ENCODE measurements at places on chromosomes 13 and 19.

- no peak for DNase-seq
Measured at GRCh38 chr13:39281539-39282150, 243.4 kb downstream of the NHLRC3 start.

GRCh38 chr19:54470276-54470887 lies 2.7 kb downstream of the CDC42EP5 start:
- no peak for DNase-seq

GRCh38 chr19:8441725-8442544 lies 2.8 kb upstream of the HNRNPM start:
- DNase-seq: no peak

GRCh38 chr13:99231721-99232120 lies 26.5 kb downstream of the GPR18 start:
- no peak for DNase-seq

DNA sequence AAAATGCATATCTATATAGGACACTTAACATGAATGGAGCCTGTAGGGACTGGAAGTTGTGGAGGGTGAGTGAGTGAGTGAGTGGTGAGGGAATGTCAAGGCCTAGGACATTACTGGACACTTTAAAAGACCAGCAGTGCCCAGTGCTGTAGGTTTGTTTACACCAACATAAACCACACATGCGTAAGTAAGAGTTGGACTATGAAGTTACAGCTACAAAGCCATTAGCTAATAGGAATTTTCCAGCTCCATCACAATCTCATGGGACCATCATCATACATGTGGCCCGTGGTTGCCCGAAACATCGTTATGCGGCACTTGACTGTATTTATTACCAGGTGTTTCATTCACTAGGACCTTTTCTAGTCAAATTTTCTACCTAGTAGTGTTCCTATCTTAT lies 49.2 kb downstream of the LATS2 start:
- no peak for DNase-seq

DNA sequence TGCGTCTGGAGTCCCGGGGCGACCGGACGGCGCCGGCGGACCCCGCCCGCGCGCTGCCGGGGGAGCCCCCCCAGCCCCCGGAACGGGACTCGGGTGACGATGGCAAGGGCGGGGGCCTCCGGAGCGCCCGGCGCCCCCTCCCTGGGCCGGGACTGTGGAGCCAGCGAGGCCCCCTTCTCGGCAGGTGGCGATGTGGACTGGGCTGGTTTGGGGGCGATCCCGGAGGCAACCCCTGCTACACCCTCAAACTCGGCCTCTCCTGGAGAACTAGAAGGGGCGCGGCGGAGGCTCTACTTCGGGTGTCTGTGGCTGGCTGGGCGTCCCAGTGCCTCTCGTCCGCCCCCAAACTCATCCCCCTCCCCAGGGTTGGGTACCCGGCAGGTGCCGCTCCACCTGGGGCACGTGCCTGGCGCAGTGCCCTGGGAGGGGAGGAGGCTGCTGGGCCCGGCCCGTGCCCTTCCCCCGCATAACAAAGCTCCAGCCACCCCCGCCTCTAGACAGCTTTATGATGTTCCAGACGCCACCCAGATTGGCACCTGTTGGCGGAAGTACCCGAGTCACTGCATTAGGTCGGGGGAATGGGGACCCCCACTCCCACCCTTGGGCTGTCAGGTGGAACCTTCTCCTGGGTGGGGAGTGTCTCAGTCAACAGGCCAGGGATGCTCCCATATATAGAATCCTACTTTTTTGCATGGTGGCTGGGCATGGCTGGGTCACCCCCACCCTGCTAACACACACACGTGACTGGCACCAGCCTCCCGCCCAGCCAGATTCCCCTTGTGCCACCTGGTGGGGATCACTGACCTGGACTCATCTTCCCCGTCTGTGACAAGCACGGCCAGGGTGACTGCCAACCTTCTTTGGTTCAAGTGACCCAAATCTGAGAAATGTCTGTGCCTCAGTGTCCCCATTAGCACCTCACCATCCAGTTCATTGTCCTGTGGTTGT lies 722 bp downstream of the PKN1 start:
- DNase-seq: peak; percentile 69

- no peak for DNase-seq
Measured at GRCh38 chr13:38702669-38703068, 15.8 kb downstream of the FREM2 start.

DNA sequence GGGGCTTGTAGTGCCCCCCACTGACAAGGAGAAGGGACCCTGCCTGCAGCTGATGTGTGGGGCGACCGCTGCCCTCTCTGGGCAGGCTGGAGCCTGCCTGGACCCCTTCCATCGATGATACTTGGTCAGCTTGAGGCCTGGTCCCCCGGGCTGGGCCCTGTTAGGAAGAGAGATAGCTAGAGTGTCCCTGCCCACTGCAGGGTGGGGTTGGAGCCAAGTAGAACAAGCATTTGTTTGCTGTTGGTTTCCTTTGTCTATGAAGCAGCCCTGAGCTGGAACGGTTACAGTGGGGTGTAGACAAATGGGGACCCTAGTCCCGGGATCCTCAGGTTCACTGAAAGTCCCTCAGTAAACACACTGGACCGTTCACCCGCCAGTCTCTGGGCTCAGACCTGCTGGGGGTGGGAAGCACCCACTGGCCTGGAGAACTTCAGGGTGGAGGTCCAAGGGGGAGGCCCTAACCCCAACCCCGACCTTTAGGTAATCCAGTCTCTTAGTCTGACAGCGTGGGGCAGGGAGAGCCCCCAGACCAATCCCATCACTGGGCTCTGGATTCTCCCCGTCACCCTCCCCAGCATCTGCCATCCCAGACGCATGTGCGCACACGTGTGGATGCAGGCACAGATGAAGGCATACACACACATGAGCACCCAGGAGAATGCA lies 204.8 kb upstream of the ZNF536 start:
- no peak for DNase-seq

DNA sequence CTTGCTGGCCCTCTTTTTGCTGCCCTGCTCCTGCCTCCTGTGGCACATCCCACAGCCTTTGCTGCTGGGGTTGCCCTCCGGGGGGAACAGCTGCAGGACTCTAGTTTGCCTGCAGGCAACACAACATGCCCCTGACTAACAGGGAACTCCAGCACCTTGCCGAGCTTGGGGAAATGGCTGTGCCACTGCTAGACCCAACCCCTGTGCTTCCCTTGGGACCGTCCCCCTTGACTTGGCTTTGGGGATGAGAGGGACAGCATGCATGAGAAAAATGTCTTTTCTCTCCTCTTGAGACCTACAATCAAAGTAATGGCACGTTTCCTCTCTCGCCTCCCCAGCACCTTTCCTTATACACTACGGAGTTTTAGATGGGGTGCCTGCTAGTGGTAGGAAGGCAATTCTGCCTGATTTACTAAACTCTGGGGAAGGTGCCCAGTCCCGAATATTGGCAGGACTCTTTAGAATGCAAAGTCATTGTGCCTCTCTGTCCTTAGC lies 12.4 kb upstream of the VWA8 start:
- DNase-seq: no peak

GRCh38 chr13:80251403-80251802 lies 89.5 kb downstream of the SPRY2 start:
- DNase-seq: no peak

- DNase-seq: no peak
Measured at GRCh38 chr13:97302611-97303010, 80.5 kb downstream of the MBNL2 start.

DNA sequence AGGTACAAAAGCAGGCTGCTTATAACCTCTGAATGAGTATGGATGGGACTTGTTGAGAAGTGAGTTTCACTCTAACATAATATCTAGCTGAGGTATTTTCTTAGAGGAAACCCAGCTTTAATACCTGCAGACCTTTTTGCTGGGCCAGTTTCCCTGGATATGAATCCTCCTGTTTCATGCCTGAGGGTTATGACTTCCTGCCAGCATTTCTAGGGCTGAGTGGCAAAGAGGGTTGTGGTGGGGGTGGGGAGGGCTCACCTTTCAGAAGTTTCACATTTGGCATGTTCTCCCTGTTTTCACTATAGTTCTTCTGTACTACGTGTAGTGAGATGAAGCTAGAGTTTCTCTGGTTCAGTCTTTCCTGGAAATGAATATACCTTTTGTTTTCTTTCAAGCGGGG lies 73.7 kb downstream of the LACC1 start:
- no peak for DNase-seq

DNA sequence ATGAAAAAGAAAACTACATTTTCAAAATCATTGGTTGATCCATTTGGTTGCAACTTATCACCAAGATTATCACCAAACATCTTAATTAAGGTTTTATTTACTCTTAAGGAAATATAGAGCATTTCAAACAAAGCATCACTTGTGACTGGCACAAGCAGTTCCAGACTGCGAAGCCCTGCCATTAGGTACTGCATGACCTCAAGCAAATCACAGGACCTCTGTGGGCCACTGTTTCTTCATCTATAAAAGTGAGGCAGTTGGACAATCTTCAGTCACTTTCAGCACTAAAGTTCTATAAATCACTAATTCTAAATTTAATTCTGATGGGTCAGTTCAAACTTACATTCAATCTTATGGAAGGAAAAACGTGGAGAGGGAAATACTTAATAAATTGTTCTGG lies 2.0 kb downstream of the ELF1 start:
- no peak for DNase-seq

- no peak for DNase-seq
Measured at GRCh38 chr13:51739027-51739764, 64.8 kb downstream of the DHRS12 start.

DNA sequence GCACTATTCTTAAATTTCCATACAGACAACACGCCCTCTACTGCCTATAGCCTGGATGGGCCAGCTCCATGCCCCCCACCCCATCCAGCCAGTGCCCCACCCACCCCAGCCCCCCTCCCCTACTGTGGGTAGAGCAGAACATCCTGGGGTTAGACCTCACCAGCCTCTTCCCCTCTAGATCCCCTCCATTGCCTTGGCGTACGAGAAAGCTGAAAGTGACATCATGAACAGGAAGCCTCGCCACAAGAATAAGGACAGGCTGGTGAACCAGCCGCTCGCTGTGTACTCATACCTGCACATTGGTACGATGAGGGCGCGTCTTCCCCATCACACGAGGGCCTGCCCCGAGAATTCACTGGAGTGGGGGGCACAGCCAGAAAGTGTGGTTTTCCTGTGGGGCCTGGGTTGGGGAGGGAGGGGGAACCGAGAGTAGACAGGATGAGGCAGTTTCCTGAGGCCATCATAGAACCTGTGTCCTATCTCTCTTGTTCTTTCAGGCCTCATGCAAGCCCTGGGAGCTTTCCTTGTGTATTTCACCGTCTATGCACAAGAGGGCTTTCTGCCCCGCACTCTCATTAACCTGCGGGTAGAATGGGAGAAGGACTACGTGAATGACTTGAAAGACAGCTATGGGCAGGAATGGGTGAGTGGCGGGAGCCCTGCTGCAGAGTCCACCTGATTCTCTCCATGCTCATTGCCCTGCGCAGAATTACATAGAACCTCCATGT lies 29.1 kb downstream of the ATP12A start:
- peak; percentile 41 for DNase-seq

DNA sequence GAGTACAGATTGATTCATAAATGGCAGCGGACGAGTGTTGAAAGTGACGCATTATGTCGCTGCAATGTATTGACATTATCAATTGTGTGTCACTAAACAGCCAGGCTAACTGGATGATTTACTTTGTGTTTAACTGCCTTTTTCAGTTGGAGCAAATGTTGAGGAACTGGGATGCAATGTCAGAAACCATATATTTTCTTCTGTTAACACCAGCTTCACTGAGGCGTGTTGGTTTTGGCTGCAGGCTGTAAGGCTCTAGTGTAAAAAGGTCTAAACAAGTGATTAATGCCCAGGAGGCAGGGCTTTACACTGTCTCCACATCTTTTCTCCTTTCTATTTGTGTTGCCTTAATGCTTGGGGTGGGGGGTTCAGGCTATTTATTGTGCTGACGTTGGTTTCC lies 80.1 kb downstream of the GGACT start:
- DNase-seq: no peak

- DNase-seq: no peak
Measured at GRCh38 chr13:101919541-101920181, 467.2 kb downstream of the ITGBL1 start.

- DNase-seq: no peak
Measured at GRCh38 chr13:95174517-95174916, 126.7 kb downstream of the ABCC4 start.

DNA sequence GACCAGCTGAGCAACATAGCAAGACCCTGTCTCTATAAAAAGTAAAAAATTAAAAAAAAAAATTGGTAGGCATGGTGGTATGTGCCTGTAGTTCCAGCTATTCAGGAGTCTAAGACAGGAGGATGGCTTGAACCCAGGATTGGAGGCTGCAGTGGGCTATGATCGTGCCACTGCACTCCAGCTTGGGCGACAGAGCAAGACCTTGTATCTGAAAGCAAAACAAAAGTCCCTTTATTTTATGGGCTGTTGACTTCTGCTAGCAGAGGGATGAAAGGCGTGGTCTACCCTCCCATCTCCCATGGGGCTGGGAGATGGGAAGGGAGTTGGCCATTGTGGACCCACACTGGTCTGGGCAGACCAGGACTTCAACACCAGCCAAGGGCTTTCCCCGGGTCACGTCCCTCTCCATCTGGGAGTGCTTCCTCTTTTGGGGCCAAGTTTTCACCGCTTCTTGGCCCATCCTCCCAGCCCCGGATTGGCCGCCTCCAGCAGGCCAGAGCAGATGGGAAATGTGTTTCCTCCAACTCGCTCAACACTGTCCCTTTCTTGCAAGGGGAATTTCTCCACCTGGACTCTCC lies 2.2 kb upstream of the TNFSF9 start:
- no peak for DNase-seq

GRCh38 chr19:51361239-51361638 lies 4.9 kb downstream of the ETFB start:
- DNase-seq: no peak

GRCh38 chr13:101706651-101707050 lies 254.2 kb downstream of the ITGBL1 start:
- DNase-seq: no peak

DNA sequence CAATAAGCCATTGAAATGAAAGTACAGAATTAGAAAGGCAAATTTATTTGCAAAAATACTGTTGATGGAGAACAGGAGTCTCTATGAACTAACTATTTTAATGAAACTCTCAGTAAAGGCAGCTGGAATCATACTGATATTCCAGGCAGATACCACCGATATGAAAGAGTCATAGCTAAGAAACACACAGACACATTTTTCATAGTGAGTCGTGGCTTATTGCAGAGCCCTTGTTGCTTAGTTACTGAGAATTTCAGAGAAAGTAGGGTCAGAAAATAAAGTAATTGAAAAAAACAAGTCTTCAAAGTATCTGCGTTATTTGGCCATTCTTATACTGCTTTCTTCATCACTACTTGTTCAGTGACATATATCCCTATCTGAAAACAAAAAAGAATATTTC lies 1890.9 kb downstream of the PCDH9 start:
- DNase-seq: no peak

- no peak for DNase-seq
Measured at GRCh38 chr13:105847527-105848291, 687.8 kb downstream of the EFNB2 start.

GRCh38 chr13:20667857-20668437 lies 35.6 kb upstream of the IL17D start:
- DNase-seq: no peak

DNA sequence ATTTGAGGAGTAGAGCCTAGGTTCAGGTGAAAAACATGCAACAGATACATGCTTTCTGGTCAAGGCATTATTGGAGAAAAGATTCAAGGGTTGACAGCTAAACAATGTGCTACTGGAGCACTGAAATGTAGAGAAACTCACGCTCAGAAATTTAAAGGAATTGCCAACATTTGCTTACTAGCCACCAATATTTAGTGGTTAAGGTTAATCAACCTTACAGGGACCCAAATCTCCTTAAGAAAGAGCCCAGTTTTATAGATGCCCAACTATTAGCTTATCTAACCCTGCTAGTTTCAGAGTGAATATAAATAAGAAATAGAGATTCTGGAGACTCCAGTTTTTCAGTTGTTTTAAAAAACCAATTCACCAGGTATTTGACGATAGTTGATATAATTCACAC lies 203.6 kb downstream of the DACH1 start:
- no peak for DNase-seq

GRCh38 chr13:112930192-112930591 lies 38.8 kb upstream of the MCF2L start:
- DNase-seq: no peak
